MV-4-11 (cell line): ENCODE measurements at places on chromosomes 1 and 21.

GRCh38 chr21:34796518-34797200 lies 127.9 kb downstream of the CLIC6 start:
- no peak for DNase-seq

- no peak for DNase-seq
These were observed 16.5 kb downstream of the ZNF697 start for GRCh38 chr1:119631433-119632102.

GRCh38 chr1:207321790-207322645 lies 540 bp downstream of the CD55 start:
- DNase-seq: no peak

GRCh38 chr1:111570781-111571181 lies 48.8 kb upstream of the RAP1A start:
- DNase-seq: peak; percentile 43

GRCh38 chr1:60571811-60572210 lies 498.2 kb upstream of the C1orf87 start:
- DNase-seq: no peak

GRCh38 chr21:25742900-25743299 lies 8.1 kb downstream of the GABPA start:
- DNase-seq: no peak

- DNase-seq: peak; percentile 54
These were observed 122.3 kb downstream of the PGBD5 start for GRCh38 chr1:230303822-230304221.

DNA sequence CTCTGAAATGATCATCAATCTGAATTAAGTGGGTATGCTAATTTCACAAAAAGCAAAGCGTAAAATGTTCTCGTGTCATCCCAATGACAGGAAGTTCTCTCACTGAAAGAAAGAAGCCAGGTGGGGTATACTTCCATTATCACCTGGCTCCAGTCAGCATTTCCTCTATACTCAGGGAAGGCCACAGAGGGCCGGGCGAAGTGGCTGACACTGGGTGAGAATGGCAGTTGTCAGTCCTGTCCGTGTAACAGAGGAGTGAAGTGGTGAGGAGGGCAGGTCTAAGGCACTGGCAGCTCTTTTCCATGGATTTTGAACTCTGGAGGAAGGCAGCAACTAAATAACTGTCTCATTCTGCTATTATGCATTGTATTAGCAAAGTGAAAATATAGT lies 60.4 kb downstream of the CAPN2 start:
- DNase-seq: no peak

DNA sequence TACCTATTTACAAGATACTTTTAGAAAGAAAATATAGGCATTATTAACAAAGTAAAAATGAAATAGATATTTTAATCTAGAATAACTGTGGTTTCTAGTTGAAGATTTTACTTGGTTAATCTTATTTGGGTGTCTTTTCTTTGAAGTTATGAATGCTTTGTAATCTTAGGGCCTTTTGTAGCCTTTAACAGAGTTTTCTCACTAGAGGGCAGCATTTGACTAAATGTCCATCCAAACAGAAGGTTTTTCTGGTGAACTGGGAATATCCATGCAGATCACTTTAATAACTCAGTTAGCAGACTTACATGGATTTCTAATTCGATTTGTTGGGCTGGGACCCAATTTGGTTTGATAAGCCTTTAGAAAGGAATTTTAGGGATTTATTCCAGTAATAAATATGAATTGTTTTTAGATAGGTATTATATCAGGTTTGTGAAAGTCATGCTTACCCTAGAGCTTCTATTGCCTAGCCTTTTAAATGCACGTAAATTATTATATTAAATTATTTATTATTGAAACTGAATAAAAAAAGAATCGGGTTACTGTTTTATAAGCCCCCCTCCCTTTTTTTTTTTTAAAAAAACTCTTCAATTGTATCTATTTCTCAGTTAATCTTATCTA lies 119.7 kb downstream of the ZNF326 start:
- peak; percentile 24 for DNase-seq

GRCh38 chr1:62142496-62142895 lies 52.2 kb upstream of the L1TD1 start:
- DNase-seq: no peak

GRCh38 chr1:3672231-3672970 lies 20.1 kb downstream of the TP73 start:
- no peak for DNase-seq

DNA sequence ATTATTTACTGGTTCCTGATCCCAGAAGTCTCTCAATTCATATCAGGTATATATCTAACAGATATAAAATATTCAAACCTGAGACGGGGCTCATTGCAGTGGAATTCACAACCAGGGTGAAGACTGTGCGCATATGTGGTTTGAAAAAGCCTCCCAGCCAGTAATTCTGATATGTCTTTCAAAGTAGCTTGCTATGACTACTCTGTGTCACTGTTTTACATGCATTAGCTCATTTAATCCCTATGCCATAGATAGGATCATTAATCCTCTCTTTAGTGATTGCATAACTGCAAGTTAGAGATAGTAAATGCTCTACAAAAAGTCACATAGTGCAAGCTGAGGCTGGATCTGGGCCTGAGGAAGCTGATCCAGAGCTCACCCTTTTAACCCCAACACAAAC lies 251.4 kb downstream of the FMN2 start:
- no peak for DNase-seq

DNA sequence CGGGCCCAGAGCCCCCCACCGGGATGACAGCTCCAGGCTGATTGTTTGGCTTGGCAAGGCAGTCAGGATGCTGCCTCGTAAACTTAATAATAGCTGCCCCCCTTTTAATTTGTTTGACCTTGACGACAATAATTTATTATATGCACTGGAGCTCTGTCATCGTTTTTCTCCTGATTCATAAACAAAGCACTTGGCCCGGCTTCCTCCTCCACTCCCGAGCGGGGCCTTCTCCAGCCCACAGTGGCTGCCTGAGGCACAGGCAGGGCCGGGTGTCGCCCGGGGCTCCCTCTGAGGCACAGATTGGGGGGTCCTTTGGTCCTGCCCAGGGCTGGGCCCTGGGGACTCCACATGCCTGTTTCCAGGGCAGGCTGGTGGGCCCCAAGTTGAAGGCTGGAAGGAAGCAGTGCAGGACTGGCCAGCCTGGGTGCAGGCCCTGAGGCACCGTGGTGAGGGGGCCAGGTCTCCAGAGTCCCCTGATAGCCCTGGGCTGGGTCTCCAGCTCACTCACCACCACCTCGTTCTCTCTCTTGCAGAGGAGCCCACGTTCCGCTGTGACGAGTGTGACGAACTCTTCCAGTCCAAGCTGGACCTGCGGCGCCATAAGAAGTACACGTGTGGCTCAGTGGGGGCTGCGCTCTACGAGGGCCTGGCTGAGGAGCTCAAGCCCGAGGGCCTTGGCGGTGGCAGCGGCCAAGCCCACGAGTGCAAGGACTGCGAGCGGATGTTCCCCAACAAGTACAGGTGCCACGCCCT lies 52.0 kb upstream of the ARHGEF16 start:
- no peak for DNase-seq

GRCh38 chr1:81547261-81547911 lies 253.3 kb upstream of the ADGRL2 start:
- no peak for DNase-seq

DNA sequence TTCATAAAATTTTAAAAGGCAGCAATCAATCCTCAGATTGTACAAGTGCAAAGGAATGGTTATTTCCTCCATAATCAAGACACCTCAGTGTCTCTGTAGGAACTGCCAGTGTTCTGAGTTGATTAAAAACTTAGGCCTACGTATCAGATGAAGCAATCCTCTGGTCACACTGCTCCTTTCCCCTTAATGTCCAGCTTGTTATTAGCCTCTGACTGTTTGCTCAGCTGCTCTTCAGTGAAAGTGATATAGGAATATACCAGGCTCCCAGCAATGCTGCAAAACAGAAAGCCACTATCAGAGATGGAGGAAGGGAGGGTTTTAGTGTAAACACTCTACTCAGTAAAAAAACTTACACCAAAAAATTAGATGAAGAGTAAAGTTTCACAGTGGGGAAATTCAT lies 49.8 kb downstream of the SLC35D1 start:
- DNase-seq: no peak

- DNase-seq: no peak
These were observed 215.4 kb downstream of the OMA1 start for GRCh38 chr1:58331156-58331555.

DNA sequence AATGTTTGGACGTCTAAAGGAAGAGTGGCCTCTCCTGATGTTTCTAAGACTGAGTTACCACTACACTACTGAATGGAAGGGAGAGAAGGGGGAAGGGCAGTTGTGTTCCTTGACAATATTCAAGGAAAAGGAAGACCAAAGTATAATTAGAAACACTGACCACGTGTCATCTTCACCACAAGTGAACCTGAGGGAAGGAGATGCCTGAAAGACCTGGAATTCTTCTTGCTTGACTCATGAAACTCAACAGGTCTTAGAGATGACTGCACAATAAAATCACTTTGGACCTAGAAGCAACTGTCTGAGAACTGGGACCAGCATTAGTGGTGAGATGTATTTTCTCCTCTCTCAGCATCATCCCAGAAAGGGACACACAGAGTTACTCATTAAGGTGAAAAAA lies 56.7 kb downstream of the PTPN14 start:
- no peak for DNase-seq

- DNase-seq: no peak
These were observed 26.4 kb upstream of the LAMC1 start for GRCh38 chr1:182996816-182997215.

GRCh38 chr1:192620071-192620635 lies 15.8 kb upstream of the RGS13 start:
- DNase-seq: no peak

GRCh38 chr1:54547601-54548388 lies at the start of gene ACOT11:
TSS of gene ACOT11 (plus strand) at chr1:54548228. CDS start at chr1:54548310, 82 bp downstream.
- no peak for DNase-seq

- no peak for DNase-seq
These were observed 6.5 kb upstream of the PACC1 start for GRCh38 chr1:212421165-212421564.

GRCh38 chr21:24276204-24276603 lies 1331.1 kb downstream of the MRPL39 start:
- DNase-seq: no peak

DNA sequence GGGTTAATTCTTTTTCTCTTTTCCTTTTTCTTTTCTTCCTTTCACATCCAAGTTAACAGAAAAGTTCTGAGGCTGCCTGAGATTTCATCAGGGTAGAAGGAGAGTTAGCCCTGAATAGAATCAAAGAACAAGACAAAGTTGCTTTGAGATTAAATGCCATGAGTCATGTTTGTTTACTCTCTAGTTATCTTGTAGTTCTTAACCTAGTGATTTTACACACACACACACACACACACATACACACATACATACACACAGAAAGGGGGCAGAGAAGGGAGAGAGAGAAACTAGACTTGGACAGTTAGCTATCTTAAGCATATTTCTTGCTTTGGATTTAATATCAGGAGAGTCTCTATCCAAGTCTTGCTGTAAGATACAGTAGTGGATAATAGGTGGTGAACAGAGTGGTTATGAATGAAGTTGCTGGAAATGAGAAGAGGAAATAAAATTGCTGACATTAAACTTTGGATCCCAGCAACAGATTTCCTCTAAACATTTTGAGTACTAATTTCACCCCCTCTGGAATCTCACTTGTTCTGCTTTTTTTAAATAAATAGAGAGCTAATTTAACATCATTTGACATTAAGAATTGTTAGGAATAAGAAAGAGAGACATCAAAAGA lies 19.9 kb downstream of the PLA2G4A start:
- DNase-seq: no peak

- no peak for DNase-seq
These were observed 30.3 kb downstream of the ZSCAN20 start for GRCh38 chr1:33502726-33503125.

DNA sequence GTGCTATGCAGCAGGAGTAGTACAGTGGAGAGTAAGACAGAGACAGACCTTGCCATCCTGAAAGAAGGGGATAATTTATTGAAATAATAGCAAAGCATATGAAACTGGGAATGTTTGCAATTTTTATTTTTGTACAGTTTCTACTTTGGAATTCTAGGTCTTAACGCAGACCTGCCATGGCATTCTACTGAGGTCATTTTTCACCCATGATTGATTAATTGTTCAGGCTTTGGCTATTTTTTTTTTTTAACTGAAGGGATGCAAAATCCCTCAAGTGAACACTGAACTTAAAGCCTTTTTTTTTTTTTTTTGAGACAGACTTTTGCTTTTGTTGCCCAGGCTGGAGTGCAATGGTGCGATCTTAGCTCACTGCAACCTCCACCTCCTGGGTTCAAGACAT lies 27.1 kb downstream of the MTF2 start:
- DNase-seq: no peak

DNA sequence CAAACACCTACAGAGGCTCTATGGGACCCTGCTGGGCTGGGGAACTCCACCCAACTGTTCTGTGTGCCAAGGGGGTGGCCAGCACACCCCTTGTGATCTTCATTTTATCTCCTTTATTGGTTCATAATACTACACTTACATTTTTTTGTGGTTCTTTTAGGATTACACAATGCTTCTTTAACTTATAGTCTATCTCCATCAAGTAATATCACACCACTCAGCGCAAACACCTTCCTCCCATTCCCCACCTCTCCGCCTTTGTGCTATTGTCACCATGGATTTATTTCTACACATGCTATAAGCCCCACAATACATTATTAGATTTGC lies 15.9 kb downstream of the EFNA3 start:
- DNase-seq: no peak

DNA sequence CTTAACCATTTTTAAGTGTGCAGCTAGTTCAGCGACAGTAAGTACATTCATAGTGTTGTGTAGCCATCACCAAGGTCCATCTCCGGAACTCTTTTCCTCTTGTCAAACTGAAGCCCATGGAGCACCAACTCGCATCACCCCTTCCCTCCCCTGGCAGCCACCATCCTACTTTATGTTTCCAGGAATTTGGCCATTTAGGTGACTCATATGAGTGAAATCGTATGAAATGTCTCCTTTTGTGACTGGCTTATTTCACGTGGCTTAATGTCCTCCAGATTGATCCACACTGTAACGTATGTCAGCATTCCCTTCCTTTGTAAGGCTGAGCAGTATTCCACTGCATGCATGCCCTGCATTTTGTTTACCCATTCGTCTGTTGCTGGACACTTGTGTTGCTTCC lies 2.5 kb downstream of the COL6A2 start:
- DNase-seq: no peak

GRCh38 chr1:112727716-112728115 lies 12.6 kb upstream of the PPM1J start:
- no peak for DNase-seq

GRCh38 chr1:178341261-178341956 lies 155.4 kb downstream of the CLEC20A start:
- no peak for DNase-seq

DNA sequence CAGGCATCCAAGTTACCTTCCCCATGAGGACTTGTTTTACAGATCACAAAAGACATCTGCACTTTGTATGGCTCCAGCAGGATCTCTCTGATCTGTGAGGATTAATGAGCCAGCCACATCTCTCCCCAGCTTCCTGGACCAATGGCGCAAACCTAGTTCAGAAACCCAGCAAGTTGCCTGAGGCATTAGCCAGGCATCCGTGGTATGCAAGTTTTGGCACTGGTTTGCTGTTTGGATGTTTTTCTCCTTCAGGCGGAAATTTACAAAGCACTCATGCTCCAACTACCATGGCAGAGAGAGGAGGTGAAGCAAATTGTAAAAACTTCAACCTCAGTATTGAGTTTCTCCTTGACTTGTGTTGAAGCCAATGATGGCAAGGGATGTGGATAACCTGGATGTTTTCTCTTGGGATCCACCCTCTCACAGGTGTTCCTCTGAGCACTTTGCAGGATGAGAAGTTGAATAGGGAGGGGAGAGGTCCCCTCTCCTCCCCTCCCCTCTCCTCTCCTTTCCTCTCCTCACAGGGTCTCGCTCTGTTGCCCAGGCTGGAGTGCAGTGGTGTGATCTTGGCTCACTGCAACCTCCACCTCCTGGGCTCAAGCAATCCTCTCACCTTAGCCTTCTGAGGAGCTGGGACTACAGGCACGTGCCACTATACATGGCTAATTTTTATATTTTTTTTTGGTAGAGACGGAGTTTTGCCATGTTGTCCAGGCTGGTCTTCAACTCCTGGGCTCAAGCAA lies 25.6 kb upstream of the ENO1 start:
- DNase-seq: peak; percentile 55
